ENCODE measurements at places on chromosomes 13 and 19. TPM values are rescaled to one million over a fixed set of nuclear protein-coding genes. Genes with fewer than 3 reads are reported as not detected.

GRCh38 chr19:44602081-44602480 is 11.3 kb upstream of the IGSF23 start:
- peak; percentile 80 for DNase-seq

DNA sequence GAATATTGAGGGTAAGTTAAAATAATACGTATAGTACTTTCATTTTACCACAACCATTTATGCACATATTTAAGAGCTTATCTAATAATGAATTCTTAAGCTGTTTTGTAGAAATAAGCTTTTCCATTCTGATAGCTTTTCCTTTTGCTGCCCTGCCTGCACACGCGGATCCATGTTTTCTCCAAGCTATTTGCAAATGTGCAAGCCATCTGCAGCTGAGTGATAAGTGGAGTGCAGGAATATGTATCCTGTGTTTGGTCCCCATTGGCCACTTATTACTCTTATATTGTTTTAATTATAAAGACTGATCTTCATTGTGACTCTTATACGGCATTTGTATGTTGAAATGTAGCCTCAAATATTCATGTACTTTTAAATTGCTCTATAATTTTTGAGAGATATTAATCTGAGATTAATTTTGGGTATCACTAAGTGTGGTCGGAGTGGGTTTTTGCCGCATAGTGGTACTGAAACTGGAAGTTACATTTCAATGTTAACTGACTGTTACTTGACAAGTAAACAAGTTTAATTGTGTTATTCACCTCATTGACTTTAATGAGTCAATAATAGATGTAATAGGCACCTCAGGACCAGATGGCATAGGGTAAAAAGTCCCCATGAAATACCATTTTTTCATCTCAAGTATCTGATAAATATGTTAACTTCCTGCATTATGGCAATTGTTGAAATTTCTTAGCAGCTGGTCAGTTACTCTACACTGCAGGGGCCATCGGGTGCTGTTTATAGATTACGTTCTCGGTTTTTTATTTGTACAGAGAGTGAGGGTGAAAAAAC is 1567.4 kb downstream of the EFNB2 start:
- DNase-seq, result no peak

- no peak for DNase-seq
These were observed 6.6 kb downstream of the NDUFB7 start for GRCh38 chr19:14565298-14565679.

- peak; percentile 39 for DNase-seq
These were observed 4.6 kb downstream of the SAFB start for GRCh38 chr19:5627395-5627904.

DNA sequence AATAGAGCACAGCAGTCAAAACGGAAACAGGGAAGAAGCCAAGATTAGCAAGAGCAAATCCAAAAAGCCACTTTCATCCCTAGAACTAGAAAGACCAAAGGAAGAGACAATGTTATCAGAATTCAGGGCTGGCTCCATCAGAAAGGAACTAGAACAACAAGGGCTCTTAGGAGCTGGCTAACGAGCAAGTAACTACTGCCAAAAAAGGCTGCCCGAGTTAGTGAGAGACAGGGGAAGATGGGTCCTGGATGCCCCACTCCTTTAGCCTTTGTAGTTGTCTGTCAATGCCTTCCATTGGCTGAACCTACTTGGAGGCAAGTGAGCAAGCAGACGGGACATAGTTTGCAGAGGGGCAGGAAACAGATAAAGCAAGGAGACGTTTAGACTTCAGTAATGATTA is 240.4 kb downstream of the KLF12 start:
- DNase-seq, result no peak

The BLOC1S3 gene
- 18.7 TPM for total RNA-seq

The ANO8 gene
- total RNA-seq, result 37.9 TPM

The NCR1 gene
- not detected for total RNA-seq

The CA11 gene
- total RNA-seq, result not detected

GRCh38 chr13:35379663-35380062 is 96.8 kb downstream of the MAB21L1 start:
- no peak for DNase-seq

DNA sequence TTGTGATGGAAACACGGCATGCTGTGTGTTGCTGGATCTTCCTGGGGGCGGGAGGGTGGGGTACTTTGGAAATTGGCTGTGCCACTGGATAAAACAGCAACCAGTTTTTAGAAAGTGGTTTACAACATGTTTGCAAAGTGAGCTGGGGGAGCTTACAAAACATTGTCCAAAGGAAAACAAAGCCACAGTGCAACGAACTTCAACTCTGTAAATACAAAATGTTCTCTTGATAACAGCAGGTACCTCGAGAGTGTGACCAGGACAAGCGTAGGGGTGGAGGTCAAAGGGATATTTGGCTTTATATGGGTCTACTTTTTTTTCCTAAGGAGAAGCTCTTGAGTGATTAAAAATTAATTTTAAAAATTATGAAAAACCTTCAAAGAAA is 2.5 kb downstream of the IGSF23 start:
- peak; percentile 29 for DNase-seq
